Kidney (tissue), 22 donors: ENCODE measurements at places on chromosomes 2 and 18. TPM values are rescaled to one million over a fixed set of nuclear protein-coding genes. Genes with fewer than 3 reads are reported as not detected.

ABCG8 gene
- 0.13 TPM for total RNA-seq

DNA sequence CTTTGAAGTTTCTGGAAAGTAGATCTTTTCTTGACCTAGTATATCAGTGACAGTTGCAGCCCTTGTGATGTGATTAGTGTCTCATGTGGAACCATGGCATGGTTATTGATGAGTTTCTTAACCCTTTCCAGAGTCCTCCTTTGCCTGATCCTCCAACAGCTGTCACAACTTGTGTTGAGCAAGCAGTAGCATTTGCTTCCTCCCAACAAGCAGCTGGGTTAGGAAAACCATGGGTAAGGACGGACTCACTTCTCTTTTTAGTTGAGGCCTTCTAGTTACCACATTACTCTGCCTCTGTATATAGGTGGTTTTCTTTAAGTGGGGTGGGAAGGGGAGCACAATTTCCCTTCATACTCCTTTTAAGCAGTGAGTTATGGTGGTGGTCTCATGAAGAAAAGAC, 96.3 kb downstream of the XRCC5 start:
- peaks cover 60% of the 10 kb centered on the region for H3K36me3 ChIP-seq
- H3K27me3 ChIP-seq = no peaks in the 10 kb centered on the region
- H3K4me1 ChIP-seq = no peaks in the 10 kb centered on the region
- no peak for DNase-seq
- no peak overlapping the region for H3K27ac ChIP-seq

APCDD1 gene
- total RNA-seq = 22.9 TPM

MROH2A gene
- not detected for total RNA-seq
